ENCODE measurements at places on chromosomes 12 and 14.

DNA sequence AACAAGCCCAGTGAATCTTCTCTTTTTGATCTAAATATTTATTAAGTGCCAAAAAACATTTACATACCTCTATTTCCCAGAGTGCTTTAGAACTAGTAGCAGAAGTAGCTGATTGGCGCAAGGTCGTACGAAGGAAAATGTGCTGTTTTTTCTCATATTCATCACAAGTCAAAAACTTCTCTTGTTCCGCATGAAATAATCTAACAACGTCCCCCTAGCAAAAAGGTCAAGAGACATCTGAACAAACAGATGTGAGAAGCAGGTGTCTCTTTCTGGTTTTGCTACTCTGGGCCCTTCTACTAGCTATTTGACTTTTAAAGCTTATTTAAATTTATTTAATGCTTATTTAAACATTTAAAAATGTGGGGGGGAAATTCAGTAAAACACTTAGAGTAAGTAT, 117.8 kb downstream of the ITPR2 start:
- no peak for DNase-seq

GRCh38 chr12:75996861-75997447, 34.6 kb downstream of the PHLDA1 start:
- peak; percentile 79 for DNase-seq

DNA sequence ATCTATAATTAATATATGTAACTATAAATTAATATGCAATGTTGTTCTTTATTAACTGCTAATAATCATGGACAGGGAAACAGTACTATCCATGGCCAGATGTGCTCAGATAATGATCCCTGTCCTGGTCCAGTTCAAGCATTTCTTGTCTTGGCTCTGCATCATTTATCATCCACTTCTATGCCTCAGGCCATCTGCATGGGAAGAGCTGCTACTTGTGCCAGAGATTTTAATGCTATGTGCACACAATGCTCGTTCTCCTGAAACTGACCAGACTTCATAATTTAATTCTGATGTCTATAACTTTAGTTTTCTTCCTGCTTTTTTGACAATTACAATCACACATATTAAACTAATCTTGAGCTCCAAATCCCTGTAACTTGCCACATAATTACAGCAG, 11.2 kb upstream of the TMX1 start:
- DNase-seq: no peak

GRCh38 chr12:91778091-91778832, 367.4 kb downstream of the BTG1 start:
- no peak for DNase-seq

DNA sequence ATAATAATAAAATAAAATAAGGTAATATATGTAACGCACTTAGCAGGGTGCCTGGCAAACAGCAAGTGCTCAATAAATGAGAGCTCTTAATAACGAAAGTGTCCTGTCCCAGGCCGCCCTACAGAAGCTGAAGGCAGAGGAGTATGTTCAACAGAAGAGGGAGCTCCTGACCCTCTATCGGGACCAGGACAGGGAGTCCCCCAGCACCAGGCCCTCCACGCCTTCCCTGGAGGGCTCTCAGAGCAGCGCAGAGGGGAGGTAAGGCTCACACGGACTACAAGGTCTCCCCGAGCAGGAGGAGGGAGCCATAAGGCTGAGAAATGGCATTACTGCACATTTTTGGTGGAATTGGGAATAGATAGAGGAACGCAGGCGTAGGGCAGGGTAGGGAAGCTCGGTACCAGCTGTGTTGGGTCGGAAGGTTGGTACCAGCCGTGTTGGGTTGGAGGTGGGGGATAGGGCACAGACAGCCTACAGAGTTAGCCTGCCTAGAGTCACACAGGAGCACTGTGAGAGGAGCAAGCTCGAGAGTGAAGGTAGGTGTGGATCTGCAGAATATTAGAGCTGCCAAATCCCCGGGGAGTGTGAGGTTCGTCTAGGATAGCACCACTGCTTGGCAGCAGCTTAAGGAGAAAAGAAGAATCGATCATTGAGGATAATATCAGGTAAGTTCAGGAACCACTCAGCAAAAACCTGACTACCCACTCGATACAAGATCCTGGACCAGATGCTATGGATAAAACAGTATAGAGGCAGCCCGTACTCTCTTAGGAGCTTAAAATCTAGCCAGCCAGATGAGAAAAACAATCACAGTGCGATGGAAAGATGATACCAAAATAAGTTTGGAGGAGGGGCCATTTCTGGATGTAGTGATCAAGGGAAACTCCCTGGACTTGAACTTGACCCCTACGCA, 15.3 kb downstream of the TNFRSF1A start:
- no peak for DNase-seq

Data from NCI-H226 (cell line).